T-helper 17 cell (primary cell): ENCODE measurements at places on chromosomes 4 and X. TPM values are rescaled to one million over a fixed set of nuclear protein-coding genes. Genes with fewer than 3 reads are reported as not detected.

Gene GRPR
- total RNA-seq: 0.37 TPM

Gene RPL34
- 2,872 TPM for total RNA-seq

Gene MAD2L1
- 6.1 TPM for total RNA-seq

Gene OPRPN
- total RNA-seq: not detected

Gene SLC38A5
- 25.2 TPM for total RNA-seq

Gene DHX15
- 178 TPM for total RNA-seq

Gene KLHL4
- not detected for total RNA-seq

Gene GK
- 9.6 TPM for total RNA-seq

Gene TENM3
- total RNA-seq: not detected

Gene FAM184B
- total RNA-seq: not detected
